Fibroblast of the aortic adventitia (primary cell): ENCODE measurements at places on chromosomes 1 and 21.

DNA sequence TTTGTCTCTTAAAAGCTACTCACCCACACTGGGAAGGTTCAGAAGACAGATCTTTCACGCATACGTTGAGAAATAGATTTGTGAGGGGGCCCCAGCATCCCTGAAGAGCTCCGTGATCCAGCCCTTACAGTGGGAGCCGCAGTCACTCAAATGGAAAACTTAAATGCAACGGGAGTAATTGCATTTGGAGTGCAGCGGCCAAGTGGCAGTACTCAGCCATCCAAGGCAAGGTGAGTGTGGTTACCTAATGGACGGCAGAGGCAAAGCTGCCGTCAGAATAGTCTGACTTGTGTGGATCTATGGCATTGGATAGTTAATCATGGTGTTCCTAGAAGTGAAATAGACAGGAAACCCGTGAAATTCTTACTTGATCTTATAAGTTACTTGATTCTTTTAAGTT is 5.1 kb downstream of the SPSB1 start:
- DNase-seq = no peak

- no peak for DNase-seq
Measured at GRCh38 chr1:8104278-8105236, 78.4 kb upstream of the ERRFI1 start.

DNA sequence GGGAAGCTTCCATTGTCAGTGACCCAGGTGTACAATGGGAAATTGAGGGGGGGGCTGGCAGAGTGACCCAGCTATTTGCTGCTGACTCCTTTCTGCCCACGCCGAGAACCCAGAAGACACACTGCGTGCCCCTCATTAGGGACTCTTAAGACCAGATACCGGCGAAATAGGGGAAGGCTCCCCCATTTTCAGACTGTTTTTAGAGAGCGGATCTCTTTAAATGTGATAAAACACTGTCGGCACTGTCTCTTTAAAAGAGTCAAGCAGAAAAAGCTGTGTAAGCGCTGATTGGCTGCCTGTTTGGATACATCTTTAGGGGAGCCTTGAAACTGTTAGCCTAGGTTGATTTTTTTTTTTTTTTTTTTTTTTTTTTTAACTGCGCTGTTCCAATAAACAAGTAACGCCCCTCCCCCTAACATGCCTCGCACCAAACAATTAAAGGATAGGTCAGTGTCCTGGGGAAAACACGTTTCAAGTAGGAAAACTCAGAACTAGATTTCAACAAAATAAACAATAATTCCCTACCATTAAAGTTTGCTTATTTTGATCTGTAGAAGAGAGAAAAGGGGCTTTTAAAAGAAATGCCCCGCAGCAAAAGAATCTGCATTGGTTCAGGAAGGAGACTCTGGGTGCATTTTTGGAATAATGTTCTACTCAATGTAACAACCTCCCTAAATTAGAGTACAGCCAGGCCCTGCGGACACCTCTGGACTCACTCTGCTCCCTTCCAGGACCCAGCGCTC is 1.4 kb upstream of the SSBP3 start:
- DNase-seq = peak; percentile 97

DNA sequence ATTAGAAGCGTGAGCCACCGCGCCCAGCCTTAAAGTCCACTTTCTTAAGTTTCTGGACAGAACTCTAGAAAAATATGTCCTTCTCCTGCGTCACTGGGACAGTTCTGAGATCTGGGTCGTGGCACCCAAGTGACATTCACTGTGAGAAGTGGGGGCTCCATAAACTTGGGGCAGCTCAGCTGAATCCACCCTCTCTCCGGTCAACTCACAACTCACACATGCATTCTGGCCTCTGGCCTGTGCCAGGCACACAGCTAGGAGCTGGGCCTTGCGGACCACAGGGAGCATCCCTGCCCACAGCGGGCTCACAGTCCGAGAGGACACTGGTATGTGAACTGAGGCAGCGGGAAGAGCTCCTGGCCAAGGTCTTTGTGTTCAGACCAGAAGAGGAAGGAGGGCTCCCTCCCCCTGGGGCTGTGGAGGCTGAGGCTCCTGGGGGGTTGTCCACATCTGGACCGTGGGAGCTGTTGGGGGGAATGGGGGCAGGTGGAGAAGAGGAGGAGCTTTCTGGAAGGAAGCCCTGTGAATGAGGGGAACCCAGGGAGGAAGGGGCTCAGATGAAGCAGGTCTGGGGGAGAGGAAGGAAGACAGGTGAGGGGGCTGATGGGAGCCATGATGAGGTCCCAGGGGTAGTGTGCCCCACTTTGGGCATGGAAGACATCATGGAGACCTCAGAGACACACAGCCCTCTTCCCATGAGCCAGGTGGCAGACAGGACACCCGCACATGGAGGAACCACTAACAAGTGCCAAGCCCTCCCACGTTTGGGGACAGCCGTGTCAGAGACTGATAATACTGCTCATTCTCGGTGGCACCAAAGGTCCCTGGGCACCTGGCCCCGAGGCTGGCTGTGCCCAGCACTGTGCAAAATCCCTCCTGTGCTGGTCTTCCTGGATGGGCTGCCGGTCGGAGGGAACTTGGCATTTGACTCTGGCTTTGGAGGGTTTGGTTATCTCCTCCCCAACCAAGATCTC is 191.0 kb upstream of the VAMP3 start:
- no peak for DNase-seq

DNA sequence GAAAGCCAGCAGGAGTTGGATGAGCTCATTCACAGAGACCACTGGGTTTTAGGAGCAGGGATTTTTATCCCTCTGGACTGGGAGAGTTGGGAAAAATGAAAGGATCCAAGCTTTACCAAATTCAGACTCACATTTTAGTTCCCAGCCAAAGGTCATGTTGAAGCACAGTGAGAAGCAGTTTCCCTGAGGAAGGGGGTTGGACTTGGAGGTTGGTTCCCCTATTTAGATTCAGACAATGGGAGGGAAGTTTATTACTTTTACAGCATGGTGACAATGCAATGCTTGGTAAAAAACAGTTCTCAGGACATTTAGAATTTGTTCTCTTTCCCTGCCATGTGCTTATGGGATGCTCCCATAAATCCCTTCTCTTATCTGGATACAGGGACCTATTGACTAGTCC is 57.3 kb upstream of the ZNF648 start:
- no peak for DNase-seq

- DNase-seq = no peak
Measured at GRCh38 chr21:28588997-28589396, 403.7 kb downstream of the LTN1 start.

DNA sequence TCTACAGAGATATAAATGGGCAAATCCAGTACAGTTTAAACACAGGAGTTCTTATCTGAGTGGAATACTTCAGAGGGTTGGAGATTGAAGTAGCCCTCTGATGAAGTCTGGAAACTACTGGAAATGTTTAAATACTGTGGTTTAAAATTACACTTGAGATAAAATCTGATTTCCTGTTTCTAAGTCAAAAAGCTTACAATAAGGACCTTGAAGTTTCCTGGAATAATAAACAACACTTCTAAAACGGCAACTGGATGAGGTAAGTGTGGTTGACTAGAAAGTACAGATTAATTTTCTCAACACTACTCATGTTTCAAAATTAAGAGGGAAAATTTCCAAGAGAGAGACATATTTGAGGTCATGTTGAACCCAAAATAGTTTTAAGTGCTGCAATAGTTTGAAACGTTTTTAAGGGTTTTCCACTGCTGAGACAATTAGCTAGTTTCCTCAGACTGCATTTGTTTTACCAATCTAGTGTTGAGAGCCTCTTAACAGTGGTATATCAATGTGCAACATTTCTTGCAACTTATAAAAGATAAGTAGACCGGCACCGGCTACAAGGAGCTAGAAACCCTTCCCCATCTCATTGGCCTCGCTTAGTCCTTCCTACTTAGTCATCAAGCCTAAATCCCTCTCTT is 27.4 kb downstream of the KCNA3 start:
- DNase-seq = peak; percentile 31

DNA sequence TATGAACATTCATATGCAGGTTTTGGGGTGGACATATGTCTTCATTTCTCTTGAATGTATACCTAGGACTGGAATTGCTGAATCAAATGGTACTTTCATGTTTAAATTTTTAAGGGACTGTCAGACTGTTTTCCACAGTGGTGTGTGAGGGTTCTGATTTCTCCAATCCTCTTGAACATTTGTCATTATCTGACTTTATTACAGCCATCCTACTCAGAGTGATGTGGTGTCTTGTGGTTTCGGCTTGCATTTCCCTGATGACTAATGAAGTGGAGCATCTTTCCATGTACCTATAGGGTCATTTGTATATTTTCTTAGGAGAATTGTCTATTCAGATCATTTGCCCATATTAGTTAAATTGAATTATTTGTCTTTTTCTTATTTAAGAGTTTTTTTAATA is 35.4 kb upstream of the ZNF281 start:
- no peak for DNase-seq

DNA sequence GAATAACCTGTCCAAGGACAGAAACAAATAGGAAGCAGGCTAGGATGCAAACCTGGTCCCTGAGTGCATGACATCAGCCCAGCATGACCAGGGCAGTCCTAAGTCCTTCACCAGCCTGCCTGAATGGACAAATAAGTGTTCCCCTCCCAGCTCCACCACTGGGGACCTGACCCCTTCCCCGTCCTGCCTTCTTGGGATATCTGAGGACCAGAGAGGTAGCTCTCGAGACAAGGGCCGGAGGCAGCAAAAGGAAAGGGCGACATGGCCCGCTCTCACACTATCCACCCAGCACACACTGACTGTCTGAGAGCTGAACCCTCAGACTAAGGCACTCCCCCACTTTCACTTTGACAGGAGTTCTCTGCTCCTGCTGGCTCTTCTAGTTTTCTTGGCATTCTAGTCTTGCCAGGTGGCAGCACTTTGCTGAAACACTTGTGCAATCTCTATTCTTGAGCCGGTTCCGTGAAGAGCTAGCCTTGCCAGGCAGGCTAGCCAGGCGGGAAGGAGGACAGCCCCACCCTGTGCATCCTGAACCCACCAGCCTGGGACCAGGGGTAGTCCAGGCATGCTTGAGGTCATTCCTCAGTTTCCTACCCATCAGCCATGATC is 251.1 kb upstream of the RAB4A start:
- peak; percentile 10 for DNase-seq

GRCh38 chr1:87524021-87524754 is 195.5 kb downstream of the LMO4 start:
- no peak for DNase-seq

- DNase-seq = no peak
Measured at GRCh38 chr1:234578735-234579134, 31.2 kb downstream of the IRF2BP2 start.

GRCh38 chr1:55055084-55055882 is 15.9 kb downstream of the PCSK9 start:
- peak; percentile 16 for DNase-seq

- no peak for DNase-seq
Measured at GRCh38 chr1:53369034-53369750, 41.3 kb upstream of the LRP8 start.

DNA sequence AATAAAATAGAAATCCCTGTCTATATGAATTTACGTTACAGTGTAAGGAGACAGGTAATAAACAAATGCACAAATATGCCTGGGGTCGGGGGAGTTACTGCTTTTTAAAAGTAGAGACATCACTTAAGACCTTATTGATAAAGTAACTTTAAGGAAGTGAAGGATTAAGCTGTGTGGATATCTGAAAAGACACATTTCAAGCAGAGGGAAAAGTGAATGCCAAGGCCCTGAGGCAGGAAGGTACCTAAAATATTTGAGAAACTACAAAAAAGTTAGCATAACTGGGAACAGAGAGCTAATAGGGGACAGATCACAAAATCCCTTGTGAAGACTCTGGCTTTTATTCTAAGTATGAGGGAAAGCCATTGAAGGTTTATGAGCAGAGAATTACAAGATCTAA is 41.5 kb downstream of the TUT4 start:
- DNase-seq = no peak

- peak; percentile 68 for DNase-seq
Measured at GRCh38 chr1:67843746-67844145, 10.5 kb upstream of the GNG12 start.
